ENCODE measurements at places on chromosomes 7 and 10.

- DNase-seq: no peak
Measured at GRCh38 chr7:65509368-65510186, 135.9 kb downstream of the ZNF92 start.

- no peak for DNase-seq
Measured at GRCh38 chr7:29282819-29283414, 88.3 kb downstream of the CHN2 start.

DNA sequence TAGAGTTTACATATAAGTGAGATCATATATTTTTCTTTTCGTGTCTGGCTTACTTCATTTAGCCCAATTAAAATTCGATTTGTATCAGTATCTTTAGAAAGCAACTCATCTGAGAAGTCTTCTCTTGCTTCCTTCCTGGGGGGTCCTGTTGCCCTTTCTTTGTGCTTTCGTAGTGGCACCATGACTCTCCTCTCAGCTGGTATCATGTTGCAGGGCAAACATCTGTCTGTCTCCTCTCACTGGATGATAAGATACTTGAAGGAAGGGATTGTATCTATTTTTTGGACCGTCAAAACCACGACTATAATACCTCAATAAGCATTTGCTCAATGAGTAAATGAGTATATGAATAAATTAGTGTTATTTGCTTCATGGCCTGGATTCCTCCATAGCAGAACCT lies 382.5 kb upstream of the SORCS1 start:
- DNase-seq: no peak

DNA sequence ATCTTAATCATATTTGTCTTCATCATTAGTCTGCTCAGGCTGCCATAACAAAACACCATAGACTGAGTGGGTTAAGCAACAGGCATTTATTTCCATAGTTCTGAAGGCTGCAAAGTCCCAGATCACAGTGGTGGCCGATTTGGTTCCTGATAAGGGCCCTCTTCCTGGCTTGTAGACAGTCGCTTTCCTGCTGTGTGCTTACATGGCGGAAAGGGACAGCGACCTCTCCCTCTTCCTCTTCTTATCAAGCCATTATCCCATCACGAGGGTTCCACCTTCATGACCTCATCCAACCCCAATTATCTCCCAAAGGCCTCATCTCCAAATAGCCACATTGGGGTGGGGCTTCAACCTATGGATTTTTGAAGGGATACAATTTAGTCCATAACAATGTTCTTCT lies 84.0 kb downstream of the LYZL1 start:
- no peak for DNase-seq

GRCh38 chr10:124465777-124466488 lies 4.3 kb downstream of the LHPP start:
- DNase-seq: no peak

Data from posterior vena cava (tissue), 2 donors.